M059J (cell line): ENCODE measurements at places on chromosomes 16 and 17. TPM values are rescaled to one million over a fixed set of nuclear protein-coding genes. Genes with fewer than 3 reads are reported as not detected.

GRCh38 chr17:58970609-58971450 is 135.8 kb downstream of the TRIM37 start:
- DNase-seq, result peak; percentile 51

GRCh38 chr16:9092978-9093344 is 1.5 kb downstream of the HAPSTR1 start:
- peak; percentile 39 for DNase-seq

KRTAP2-2 gene
- total RNA-seq, result not detected in 2 replicates

LDHD gene
- 0.42 TPM in 2 replicates for total RNA-seq

DNA sequence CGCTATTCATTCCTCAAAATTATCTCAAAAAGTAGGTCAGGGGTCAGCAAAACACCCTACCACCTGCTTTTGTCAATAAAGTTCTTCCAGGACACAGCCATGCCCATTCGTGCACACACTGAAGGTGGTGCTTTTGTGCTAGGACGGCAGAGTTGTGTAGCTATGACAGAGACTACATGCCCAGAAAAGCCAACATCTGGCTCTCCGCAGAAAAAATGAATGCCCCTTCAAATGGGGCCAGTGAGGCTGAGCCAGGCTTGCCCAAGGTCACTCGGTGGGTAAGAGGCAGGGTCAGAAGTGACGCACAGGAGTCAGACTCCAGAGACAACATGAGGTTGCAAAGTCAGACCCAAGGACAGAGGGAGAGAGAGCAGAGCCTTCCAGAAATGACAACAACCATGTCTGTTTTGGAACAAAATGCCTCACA is 200.1 kb downstream of the XYLT1 start:
- no peak for DNase-seq
